Skin of body (tissue), 3 donors: ENCODE measurements at places on chromosomes 6 and 20.

GRCh38 chr6:6804843-6805615 lies 216.5 kb downstream of the LY86 start:
- DNase-seq = no peak

GRCh38 chr6:105817370-105817769 lies 268.8 kb upstream of the PRDM1 start:
- no peak for DNase-seq

DNA sequence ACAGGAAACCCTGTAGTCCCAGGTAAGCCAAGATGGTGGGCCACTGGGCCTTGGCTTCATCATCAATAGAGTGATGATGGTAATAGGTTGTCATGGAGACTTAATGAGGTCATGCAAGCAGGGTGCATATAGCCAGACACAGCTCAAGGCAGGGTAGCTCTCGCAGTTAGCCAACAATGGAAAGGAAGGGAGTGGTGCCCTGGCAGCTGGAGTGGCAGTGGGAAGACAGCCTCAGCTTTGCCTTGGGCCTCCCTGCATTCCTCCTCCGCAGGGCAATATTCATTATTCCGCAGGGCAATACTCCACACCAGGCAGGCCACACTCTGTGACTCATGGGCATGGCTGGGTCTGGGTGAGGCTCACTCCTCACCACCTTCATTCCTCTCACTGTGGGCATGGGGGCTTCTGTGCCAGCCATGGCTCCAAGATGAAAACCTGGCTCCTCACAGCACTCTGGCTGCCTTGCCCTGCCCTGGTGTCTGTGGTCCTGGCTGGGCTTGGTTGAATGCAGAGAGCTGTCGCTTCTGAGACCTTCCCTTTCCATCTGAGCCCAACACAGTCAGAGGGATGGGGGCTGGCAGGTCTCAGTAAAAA lies 163.1 kb upstream of the PMEPA1 start:
- no peak for DNase-seq

- no peak for DNase-seq
Measured at GRCh38 chr6:44580901-44581300, 193.4 kb downstream of the CDC5L start.
